ENCODE measurements at places on chromosomes 1 and 21.

DNA sequence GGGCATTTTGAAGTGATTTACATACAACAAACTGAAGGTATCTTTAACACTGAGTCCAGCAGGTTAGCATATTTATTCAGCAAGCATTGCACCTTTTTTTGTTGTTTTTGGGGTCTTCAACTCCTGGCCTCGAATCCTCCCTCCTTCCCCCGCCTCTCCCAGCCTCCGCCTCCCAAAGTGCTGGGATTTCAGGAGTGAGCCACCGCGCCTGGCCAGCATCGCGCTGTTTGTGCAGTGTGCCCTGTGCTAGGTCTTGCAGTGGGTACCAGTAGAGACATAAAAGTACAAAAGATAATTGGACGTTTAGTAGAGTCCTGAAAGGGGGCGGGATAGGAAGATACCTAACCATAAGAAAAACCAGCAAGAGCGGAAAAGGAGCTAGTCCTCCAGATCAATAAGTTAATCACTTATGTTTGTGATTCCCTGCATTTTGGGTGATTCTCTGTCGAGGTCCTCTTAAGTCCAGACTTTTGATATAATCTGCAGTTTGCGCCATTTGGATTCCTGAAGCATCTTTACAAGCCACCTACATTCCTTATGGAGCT lies 111.8 kb downstream of the OSBPL9 start:
- no peak for DNase-seq

DNA sequence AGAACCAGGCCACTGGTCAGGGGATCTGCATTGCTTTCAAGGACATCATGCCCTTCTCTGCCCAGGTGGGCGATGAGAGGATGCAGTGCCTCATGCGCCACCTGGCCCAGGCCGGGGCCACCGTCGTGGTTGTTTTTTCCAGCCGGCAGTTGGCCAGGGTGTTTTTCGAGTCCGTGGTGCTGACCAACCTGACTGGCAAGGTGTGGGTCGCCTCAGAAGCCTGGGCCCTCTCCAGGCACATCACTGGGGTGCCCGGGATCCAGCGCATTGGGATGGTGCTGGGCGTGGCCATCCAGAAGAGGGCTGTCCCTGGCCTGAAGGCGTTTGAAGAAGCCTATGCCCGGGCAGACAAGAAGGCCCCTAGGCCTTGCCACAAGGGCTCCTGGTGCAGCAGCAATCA lies 5.0 kb upstream of the ZBTB48 start:
- DNase-seq, result no peak

GRCh38 chr1:235408503-235408960 lies 41.3 kb downstream of the TBCE start:
- DNase-seq, result no peak

GRCh38 chr1:228413241-228414010 lies 3.2 kb downstream of the TRIM17 start:
- DNase-seq, result no peak

GRCh38 chr1:151936653-151937052 lies 27.3 kb upstream of the THEM4 start:
- DNase-seq, result no peak

GRCh38 chr1:233359431-233359830 lies 31.9 kb downstream of the MAP3K21 start:
- DNase-seq, result no peak

GRCh38 chr1:9875636-9876000 lies 34.5 kb downstream of the CTNNBIP1 start:
- DNase-seq, result no peak

DNA sequence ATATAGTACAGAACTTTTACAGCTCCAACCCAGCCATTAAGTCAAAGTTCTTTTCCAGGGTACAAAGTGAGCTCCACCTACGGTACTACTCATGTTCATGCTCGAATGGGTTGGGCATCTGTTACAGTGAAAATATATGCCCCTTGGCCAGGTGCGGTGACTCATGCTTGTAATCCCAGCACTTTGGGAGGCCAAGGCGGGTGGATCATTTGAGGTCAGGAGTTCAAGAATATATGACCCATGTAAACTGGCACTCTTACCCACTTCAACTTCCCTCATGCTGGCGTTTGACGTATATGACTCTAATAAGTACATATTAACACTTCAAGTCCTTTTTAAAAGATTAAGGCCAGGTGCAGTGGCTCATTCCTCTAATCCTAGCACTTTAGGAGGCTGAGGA lies 71.3 kb upstream of the PKN2 start:
- peak; percentile 85 for DNase-seq

GRCh38 chr1:14138135-14138506 lies 438.1 kb downstream of the PRDM2 start:
- no peak for DNase-seq

DNA sequence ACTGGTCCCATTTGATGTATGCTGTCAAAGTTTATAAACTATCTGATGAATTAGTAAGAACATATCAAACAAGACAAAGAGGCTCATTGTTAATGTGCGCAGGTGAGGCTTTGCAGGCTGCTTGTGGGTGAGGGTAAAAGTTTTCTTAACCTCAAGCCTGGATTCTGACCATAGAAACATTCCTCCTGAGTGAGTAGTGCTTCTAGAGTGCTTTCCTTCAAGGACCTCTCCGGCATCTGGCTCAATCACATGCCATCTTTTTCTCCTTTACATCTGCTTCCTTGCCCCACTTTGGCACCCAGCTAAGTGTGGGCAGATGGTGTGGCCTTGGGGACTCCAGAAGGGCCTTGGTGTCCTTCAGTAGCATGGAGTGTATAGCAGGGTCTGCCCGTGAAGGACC lies 104.0 kb downstream of the ROR1 start:
- DNase-seq, result no peak

GRCh38 chr1:61353797-61354406 lies 271.5 kb downstream of the NFIA start:
- DNase-seq, result no peak

DNA sequence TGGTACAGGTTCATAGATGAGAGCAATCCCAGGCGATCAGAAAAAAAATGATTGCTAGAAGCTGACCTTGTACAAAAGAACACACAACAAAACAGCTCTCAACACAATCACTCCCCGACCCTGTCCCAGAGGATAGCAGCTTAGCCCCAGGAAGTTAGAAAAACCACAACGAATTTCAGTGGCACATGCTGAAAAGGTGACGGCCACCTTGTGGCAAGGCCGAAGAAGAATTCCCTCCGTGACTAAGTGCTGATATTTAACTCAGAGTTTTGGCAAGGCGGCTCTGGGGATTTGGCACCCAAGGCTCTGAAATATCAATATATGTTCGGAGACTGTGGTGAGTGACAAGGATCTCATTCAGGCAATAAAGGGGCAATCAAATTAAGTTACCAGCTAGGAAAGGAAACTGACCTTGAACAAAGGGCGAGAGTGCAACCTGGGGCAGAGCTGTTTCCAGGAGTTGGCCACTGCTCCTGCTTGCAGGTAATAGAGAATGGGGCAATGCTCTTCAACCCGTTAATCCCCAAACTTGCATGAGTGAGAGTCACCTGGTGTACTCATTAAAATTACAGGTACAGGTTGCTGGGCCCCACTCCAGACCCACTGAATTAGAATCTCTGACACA lies 96.2 kb downstream of the BEND5 start:
- DNase-seq, result no peak

DNA sequence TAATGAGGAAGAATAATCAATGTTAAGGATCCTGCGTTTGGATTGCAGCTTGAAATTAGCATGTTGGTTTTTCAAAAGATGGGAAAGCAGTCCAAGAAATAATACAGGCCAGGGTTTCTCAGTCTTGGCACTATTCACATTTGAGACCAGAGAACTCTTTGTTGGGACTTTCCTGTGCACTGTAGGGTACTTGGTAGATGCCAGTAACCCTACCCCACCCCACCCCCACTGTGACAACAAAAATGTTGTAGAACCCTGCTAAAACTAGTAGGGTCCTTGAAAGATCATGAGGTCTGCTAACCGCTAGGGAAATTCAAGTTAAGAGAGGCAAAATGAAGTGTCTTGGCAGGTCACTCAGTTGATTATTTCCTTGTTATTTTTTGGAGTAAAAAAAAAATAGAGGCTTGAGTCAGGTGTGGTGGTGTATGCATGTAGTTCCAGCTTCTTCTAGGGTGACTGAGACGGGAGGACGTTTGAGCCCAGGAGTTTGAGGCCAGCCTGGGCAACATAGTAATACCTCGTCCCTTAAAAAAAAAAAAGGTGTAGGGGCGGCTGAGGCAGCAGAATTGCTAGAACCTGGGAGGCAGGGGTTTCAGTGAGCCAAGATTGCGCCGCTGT lies 53.3 kb downstream of the SPEN start:
- DNase-seq, result no peak

DNA sequence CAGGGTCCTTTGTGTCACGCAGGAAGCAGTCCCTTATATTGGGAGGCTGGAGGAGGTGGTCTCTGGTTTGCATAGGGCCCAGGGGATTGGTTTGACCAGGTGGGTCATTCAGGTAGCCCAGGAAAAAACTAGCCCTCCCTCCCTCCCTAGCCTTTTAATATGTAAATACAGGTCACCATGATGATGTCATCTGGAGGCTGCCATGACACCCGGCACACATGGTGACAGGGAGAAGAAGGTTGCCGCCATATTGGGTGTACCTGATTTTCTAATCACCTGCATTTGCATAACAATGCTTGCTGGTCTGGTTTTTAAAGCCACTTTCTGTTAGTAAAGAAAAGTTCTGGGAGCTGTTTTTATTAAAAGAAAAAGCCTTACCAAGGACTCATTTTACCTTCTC lies 791.0 kb upstream of the ADGRL4 start:
- no peak for DNase-seq

DNA sequence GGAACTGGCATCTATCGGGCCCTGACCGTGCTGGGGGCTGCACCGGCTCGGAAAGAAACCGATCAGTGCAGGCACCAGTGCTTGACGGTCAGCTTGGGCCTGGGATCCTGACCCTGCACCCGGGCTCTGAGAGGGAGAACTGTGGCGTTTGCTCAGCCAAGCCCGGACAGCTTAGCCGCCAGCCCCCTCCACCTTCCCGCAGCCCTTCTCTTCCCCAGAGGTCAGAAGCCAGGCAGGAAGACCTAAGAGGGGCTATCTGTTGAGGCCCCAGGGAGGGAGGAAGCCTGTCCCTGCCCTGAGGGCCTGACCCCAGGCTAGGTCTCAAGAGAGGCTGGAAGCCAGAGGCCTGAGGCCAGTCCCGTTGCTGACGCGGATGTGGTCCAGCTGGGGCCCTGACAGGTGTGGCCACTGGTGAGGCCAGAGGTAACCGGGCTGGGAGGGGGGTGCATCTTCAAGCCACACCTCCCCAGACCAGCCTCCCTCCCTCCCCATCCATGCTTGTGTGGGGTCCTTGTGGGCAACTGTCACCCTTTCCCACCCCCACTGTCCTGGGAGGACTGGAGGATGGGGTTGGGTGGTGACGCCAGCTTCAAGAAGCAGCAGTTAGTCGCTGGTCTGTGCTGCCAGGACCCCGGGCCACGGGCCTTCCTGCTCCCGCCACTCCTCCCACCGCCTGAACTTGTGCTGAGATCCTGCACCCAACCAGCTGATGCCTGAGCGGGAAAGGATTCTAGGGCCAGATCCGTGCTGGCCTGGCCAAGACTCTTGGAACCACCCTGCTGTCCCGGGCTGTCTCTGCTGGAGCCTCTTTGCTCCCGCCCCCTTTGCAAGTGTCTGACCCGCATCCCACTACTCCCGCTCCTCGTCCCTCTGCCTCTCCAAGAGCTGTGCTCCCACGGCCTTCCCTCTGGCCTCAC lies 2.6 kb upstream of the DVL1 start:
- no peak for DNase-seq

GRCh38 chr1:96075704-96076455 lies 645.7 kb upstream of the PTBP2 start:
- DNase-seq, result no peak

- DNase-seq, result no peak
Observed at GRCh38 chr1:234369784-234370183, 3.5 kb upstream of the COA6 start.

- DNase-seq, result peak; percentile 31
Observed at GRCh38 chr21:42317341-42317741, 2.1 kb upstream of the TFF3 start.

DNA sequence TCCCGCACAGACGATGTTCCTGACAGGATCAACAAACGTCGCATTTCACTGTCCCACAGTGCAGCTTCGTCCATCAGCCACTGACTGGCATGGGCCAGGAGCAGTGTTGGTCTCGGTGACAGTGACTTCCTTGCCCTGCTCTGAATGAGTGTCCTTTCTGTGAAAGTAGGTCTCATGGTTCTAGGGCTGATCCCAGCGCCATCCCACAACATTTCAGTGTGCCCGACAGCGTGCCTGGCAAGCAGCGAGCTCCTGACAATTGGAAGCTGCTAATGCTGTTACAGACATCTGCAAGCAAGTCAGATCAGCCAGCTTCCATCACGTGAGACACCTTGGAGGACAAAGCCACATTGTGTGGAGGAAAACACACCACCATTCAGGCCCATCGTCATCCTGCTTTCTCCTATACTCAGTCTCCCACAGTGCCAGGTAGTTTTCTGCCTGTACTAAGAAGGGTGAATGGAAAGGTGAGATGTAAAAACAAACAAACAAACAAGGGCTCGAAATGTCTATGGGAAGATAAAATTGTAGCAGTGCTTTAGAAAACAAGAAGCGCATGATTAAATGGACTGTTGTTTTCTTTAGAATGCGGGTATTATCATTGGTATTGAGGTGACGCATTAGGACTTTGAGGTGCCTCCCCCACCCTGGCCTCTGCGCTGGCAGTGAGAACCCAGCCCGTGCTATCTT lies 21.9 kb downstream of the ERRFI1 start:
- DNase-seq, result no peak
